GM19239 (cell line): ENCODE measurements at places on chromosomes 13 and 19.

GRCh38 chr19:13861392-13861713, 15.6 kb upstream of the NANOS3 start:
- DNase-seq = no peak

GRCh38 chr13:107730813-107731212, 484.5 kb downstream of the LIG4 start:
- DNase-seq = no peak

GRCh38 chr19:15137777-15138176, 30.6 kb downstream of the SYDE1 start:
- no peak for DNase-seq

DNA sequence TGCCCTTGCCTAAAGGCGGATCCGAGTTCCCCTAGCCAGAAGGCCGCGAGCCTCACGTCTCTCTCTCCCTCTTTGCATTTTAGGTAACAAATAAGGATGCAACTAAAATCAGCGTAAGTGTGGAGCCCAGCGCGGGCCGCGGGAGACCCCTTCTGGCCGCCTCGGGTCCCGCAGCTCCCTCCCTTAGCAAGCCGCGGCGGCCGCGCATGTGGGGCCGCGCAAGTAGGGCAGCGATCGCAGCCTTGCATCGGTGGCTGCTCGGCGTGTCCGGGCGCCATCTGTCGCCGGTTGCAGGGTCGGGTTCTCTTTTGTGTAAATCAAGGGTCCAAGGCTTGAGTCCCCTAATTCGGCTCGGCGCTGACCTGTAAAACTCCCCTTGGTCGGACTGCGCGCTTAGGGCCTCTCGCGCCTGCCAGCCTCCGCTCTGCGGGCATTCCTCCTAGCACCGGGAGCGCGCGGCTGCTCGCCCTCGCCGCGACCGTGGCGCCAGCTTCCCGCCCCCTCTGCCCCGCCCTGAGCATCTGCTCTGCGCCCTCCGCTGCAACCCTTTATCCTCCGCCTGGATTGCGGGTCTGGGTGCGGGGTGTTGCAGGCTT, 2.7 kb downstream of the VSTM2B start:
- peak; percentile 85 for DNase-seq

DNA sequence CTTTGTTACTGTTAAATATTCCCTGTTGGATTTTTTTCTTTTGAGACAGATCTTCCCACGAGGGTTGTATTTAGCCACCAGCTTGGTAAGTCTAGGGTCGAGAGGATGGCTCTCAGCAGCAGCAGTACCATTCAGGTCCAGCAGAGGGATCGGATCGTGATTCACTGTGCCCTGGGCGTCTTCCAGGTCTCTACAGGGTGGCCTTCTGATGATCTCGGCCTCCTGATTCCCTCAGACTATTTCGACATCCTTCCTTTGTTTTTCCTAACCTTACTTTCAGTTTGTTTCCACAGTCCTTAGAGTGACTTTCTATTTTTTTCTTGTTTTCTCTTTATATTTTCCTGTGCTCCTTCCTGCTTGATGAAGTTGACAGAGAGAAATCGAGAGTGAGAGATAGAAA, 1436.9 kb downstream of the UQCRFS1 start:
- DNase-seq = no peak

- no peak for DNase-seq
These were observed 35.6 kb downstream of the SMIM24 start for GRCh38 chr19:3444695-3445234.

GRCh38 chr19:56403261-56403660, 871 bp upstream of the ZNF583 start:
- DNase-seq = no peak

GRCh38 chr19:41599175-41599966, 23.4 kb downstream of the CEACAM21 start:
- DNase-seq = no peak

DNA sequence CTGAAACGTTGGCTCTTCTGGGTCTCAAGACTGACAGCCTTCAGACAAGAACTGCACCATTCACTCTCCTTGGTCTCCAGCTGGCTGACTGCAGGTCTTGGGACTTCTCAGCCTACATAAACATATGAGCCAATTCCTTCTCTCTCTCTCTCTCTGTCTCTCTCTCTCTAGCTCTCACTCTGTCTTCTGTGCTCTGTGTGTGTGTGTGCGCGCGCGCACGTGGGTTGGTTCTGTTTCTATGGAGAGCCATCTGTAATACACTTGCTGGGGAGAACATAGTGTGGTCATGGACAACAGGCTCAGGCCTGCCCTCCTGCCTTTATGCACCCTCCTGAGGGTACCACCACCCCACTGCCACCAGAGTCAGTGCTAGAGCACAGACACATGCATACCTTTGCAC, 13.7 kb upstream of the SERPINE3 start:
- DNase-seq = no peak

DNA sequence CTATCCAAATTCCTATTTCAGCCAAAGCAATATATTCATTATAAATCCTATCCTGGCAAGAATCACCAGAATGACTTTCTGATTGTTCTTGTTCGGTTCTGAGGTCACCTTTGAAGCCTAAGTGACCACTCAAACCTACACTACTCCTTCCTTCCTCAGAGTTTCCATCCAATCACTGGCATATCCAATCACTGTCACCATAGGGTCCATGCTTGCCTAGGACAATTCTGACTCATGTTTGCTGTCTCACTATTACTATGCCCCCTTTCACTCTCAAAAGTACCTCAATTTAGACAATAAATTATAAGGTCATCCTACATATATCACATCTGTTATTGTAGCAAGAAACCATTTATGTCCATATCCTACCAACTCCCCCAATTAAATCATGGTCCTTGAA, 58.9 kb downstream of the UBL3 start:
- no peak for DNase-seq

GRCh38 chr19:7113233-7113632, 43.7 kb downstream of the ZNF557 start:
- no peak for DNase-seq

DNA sequence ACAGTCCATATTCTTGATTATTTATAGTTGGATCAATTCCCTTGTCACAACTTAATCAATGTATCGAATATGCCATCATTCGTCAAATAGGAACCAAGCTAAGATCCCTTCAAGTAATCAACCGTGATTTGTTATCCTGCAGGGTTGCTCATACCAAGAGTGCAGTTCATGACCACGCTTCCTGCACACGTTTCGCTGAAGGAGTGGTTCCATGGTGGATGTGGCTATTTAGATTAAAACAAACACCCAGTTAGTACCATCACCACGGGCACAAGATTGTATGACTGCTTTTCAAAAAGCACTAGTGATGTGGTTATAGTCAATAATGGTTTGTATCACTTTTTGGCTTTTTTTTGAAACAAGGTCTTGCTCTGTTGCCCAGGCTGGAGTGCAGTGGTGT, 41.1 kb upstream of the CCNE1 start:
- DNase-seq = no peak

DNA sequence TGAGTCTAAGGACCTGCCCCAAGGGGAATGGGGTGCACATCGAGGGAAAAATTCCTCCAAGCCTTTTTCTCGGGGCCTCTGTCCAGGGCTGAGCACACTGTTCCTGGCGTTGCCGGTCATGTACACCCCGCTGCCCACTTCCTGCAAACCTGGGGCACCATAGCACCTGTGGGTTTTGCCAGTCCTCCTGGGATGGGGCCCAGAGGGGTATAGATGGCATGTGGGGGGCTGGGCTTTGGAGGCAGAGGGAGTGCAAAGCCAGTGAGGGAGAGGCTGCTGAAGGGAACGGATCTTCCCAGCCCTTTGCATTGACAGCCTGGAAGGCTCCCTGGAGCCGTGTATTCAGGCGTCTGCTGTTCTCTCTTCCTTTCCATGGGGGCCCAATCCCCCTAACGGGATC, 187.3 kb downstream of the ZNF536 start:
- DNase-seq = no peak

DNA sequence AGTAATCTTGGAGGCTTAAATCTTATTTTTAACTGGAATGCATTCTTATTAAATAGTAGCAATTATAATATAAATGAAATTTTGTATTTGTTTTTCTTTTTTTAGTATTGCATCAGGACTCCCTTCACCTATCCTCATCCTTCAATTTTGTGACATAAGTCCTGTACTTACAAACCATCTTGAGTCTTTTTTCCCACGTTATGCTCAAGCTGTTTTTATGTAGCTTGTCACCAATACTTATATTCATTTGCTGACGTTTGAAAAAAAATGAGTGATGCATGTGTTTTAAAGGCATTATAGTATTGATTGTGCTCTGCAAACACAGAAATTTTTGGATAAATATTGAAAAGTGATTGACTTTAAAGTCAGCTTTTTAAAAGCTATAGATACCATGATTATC, 888 bp downstream of the GPR18 start:
- no peak for DNase-seq

GRCh38 chr19:5643060-5643459, 20.2 kb downstream of the SAFB start:
- no peak for DNase-seq

DNA sequence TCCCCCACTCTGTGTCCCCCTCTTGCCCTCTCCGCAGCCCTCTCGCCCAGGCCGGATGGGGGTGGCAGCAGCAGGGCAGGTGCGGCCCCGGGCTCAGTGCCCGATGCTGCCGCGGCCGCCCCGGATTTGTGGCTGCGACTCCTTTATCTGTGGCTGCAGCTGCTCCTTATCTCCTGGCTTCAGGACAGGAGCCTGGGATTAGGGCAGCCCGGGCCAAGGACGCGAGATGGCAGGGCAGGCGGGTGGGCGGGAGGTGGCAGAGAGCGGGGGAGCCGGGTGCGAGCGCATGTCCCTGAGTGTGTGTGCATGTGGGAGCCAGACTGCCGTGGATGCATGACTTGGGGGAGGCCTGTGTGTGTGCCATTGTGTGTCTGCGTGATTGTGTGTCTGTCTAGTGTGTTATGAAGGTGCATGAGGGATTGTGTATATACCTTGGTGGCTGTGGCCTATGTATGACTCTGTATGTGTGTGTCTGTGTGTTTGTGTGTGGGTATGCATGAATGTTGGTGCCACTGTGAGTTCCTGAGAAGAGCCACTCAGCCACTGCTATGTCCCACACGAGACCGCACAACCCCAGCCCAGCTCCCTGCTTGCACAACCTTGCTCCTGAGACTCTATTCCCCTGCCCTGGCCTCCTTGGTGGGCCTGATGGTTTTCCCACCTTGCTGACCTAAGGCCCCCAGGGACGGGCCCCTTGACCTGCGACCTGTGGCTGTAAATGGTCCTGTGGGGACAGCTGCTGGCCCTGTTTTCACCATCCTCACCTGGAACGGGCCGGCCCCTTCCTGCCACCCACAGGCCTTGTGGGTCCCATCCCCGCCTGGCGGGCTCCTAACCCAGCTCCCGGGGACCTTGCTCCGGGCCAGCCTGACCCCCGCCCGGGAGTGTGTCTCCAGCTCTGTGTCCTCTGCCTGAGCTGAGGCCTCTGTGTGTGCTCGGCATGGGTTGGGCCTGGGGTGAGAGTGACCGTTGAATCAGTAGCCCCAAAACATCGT, 5.3 kb upstream of the NRTN start:
- DNase-seq = no peak

GRCh38 chr19:33640773-33641172, 19.0 kb downstream of the CHST8 start:
- DNase-seq = no peak

DNA sequence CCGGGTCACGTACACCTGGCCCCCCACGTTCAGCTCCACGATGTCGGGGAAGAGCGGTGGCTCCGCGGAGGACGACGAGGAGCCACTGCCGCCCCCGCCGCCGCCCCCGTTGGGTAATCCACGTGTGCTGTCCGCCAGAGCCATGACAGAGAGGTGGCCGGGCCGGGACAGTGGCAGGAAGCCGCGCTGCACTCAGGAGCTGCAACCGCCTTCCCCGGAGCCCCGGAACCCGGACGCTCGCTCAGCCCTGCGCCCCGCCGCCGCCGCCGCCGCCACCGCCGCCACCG, 257 bp downstream of the KCTD12 start:
- peak; percentile 18 for DNase-seq

GRCh38 chr19:55479451-55480230, 3.2 kb downstream of the ZNF628 start:
- no peak for DNase-seq

DNA sequence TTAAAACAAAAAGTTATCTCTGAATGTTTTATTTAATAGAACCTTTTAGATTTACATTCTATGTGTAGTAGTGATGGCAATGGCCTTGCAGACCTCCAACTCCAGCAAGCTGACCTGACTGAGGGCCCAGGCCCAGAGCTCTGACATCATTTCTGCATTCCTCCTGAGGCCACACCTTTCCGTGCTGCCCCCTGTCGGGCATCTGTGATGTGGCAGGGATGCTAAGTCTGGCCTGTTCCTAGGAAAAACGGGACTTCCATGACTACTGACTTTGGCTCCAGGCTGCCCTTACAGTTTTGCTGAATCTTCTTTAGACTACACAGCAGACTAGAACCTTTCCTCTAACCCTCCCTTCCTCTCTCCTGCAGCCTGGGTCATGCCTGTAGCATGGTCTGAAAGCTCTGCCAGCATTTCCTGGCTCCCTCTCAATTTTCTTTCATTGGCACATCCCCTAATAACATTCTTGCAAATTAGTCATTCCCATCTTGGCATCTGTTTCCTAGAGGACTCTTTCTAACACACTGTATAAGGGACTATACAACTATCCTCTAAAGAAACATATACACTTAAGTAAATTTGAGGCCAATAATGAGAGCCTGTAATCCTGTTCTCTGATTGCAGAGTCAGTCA, 249.1 kb downstream of the GPC5 start:
- DNase-seq = no peak

DNA sequence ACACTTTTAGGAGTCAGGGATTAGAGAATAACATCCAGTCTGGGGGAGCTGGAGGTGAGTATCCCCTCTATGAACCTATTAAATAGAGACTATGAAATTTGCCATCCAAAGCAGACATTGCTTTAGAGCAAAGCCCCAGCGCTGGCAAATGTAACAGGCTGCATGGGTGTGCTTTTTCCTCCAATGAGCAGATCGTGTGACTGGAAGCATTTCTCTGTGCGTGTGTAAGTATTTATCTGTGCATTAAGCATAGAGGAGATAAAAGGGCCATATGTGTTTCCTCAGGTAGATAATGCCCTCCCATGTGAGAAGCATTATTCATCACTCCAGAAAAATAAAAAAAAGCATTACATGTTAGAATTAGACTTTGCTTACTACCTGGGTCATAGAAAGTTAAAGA, 924 bp downstream of the TNFSF13B start:
- no peak for DNase-seq

- DNase-seq = no peak
These were observed 13.4 kb upstream of the C2CD4C start for GRCh38 chr19:422213-422916.

GRCh38 chr19:52138278-52138982, 1.3 kb downstream of the ZNF616 start:
- peak; percentile 7 for DNase-seq
